Activated T-cell treated with anti-CD3 and anti-CD28 coated beads, Interleukin-2, amount 50 U/mL, for 4 hours (primary cell): ENCODE measurements at places on chromosomes 4 and X. TPM values are rescaled to one million over a fixed set of nuclear protein-coding genes. Genes with fewer than 3 reads are reported as not detected.

TMEM156 gene
- total RNA-seq: 5.3 TPM

SPANXA2 gene
- not detected for total RNA-seq

MAGED4 gene
- total RNA-seq: 1.2 TPM

MND1 gene
- 9.6 TPM for total RNA-seq

ARHGAP36 gene
- not detected for total RNA-seq

SLC7A11 gene
- 0.63 TPM for total RNA-seq

TMPRSS11A gene
- total RNA-seq: not detected

JAKMIP1 gene
- 3.3 TPM for total RNA-seq

DNA sequence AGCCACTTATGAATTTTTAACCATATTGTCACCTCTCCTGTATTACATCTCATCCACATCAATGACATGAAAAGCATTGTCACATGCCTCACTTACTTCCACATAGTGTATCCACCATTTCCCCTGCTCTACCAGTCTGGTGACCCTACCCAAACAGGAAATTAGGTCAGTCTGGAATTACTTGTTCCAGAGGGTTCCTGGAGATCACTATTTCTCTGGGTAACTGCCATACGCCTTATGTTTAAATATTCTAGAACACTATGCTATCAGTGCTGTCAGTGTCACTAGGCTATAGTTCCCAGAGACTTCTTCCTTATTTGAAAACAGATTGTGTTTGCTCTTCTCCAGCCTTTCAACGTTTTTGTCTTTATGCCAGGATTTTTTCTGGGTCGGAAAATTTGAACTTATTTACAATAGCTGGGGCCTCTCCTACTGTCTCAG, 15.0 kb downstream of the SRPX2 start:
- DNase-seq: no peak

DNA sequence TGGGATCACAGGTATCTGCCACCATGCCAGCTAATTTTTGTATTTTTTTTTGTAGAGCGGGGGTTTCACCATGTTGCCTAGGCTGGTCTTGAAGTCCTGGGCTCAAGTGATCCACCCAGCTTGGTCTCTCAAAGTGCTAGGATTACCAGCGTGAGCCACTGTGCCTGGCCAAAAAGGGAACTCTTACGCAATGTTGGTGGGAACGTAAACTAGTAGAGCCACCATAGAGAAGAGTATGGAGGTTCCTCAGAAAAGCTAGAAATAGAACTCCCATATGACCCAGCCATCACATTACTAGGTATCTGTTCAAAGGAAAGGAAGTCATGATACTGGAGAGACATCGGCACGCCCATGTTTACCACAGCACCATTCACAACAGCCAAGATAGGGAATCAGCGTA, 85.9 kb downstream of the PRKX start:
- no peak for DNase-seq

- DNase-seq: no peak
Measured at GRCh38 chr4:58761563-58761962, 1651.4 kb upstream of the IGFBP7 start.

GRCh38 chrX:30895370-30895769, 6.3 kb upstream of the TAB3 start:
- no peak for DNase-seq

DNA sequence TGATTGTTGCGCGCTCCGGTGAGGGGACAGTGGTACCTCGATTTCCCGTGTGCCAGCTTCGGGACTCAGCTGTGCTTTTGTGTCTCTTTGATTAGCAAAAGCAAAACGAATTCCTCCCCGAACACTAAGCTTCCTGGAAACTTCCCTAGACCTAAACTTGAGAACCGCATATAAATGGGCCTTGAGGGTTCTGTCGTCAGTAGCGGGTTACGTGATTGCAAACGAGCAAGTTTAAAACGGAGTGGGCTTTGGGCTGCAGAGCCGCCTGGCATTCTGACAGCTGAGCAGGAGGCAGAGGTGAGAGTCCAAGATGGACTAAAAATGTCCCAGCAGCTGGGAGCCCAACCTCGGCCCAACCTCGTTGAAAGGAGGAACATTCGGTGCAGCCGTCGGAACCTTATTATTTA, 1.2 kb upstream of the TAPT1 start:
- DNase-seq: peak; percentile 5

DNA sequence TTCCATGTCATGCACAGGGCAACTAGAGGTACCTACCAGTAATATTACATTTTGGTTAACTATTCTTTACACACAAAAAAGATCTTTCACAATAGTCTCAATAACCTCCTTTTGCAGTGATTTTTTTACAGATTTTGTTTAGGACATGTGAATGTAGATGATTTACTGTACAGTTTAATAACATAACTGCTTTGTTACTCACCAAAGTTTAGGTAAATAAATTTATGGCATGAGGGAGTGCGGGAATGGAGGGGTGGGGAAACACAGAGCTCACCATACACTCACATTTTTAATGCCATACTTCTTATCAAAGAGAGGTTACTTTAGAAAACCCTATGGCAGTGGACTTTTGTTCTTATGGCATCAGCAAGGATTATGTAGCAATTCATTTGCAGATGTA, 93.1 kb upstream of the TEX13A start:
- no peak for DNase-seq

DNA sequence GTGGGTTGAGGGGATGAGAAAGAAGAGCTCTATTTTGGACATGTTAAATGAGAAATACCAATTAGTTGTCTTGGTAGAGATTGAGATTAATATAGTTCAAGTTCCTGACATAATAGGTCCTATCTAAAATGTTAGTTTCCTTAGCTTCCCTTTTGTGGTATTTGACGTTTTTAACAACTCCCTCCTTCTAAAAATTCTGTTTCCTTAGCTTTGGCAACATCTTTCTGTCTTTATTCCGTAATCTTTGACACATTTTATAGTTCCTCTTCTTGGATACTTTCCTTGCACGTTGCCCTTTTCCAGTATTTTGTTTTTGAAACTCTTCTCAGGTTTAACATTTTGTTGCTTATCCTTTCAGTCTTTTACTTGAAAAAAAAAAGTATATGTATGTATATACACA, 36.9 kb downstream of the LAMTOR3 start:
- DNase-seq: no peak

DNA sequence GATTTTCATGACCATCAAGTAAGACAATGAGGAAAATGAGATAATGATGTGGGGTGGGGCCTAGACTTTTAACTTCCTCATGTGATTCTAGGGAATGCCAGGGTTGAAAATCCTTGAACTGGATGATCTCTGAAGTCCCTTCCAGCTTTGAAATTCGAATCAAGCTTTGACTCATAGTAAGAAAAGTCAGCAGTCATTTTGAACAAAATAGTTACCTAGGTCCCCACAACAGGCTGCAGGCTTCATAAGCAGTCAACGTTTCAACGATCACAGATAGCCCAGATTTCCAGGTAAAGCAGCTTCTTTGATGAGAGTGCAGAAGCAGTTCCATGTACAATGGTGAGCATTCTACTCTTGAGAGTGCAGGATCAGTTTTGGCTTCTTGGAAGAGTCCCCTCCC, 93.7 kb downstream of the GRIA3 start:
- DNase-seq: no peak

DNA sequence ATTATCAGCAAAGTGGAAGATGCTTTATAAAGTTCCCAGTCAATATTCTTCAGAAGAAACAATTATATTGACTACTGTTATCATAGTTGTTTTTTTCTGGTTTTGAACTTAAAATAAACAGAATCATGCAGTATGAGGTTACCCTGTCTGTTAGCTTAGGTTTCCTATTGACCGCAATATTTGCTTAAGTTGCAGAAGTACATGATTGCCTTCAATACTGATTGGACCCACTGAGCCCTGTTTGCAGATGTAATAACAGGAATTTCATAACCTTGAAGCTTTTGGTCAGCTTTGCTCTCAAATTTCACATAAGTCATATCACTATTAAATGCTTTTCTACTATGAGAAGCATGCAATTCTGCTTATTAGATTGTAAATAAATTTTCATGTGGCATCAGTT, 229.1 kb upstream of the FSTL5 start:
- no peak for DNase-seq

DNA sequence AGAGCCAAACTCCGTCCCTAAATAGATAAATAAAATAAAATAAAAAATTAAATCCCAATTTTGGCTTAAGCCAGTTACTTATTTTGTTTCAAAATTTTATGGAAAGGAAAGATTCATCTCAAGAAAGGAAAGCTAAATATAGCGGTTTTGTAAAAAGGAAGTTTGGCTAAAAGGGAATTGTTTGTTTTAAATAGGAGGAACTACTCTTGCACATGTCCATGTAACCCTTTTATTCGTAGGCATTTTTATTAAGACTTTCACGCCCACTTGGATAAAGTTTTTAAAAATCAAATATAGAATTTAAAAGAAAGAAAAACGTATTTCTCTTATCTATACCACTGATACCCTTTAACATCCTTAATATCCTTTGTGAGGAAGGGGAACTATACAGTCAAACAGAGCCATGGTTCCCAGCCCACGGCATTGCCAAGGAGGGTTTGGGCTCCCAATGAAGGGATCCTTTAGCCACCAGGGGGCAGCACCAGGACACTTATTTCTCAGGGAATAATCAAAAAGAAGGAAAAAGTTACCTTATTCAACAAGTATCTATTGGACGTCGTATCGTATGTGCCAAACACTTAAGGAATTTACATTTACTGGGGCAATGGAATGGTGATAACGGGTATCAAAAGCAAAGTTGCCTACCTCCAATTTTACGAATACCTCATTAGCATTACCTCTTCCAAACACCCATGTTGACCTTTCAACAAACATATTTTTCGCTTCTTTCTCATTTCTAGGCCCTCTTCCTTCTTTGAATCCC, 27.7 kb downstream of the CDKN2AIP start:
- DNase-seq: peak; percentile 86

GRCh38 chrX:78957049-78957767, 12.0 kb downstream of the P2RY10 start:
- DNase-seq: no peak

DNA sequence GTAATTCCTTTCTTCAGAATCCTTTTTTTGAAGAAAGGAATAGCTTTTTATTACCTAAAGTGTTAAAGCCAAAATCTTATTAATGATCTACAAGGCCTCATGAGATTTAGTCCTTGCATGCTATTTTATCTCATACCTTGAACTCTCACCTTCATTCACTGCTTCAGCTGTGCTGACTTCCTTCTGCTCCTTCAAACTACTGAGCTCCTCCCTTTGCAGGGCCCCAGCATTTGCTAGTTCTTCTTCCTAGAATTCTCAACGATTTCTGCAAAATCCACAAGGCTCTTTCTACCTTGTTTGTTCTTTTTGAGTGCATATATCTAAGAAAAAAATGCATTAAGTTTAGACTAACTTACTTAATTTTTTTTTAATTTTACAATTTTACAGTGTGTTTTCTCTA, 619.5 kb downstream of the EPHA5 start:
- DNase-seq: no peak

DNA sequence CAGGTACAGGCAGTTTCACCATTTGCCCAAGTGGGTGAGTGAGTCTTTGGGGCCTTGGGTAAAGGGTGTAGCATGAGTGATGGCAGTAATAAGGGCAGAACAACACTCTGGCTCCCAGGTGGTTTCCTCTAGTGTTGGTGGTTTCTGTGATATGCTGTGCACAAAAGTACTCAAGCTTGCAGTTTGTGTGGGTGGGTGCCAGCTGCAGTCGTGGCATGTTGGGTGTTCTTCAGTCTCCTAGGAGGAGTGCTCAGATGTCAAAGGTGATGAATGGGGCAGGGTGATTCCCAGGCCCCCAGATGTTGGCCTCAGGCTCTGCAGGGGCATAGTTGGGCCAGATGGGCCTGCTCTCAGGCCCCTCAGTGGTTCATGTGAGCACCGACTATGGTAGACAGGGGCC, 166.1 kb upstream of the KLF8 start:
- no peak for DNase-seq

DNA sequence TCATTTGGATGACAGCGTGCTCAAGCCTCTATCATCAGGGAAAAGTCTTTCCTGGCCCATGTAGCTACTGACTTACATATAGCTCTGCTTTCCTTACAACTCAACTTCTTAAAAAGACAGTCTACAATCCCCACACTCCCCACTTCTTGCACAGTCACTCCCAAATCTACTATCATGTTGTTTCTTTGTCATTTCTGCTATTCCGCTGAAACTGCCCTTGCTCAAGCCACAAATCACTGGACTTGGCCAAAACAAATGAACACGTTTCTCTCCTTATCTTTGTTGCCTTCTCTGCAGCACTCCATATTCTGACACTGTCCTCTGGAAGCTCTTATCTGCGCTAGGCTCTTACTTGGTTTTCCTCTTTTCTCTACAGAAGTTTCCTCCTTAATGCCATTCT, 28.2 kb downstream of the GPRIN3 start:
- DNase-seq: no peak

- no peak for DNase-seq
Measured at GRCh38 chr4:183765251-183765911, 106.3 kb downstream of the TRAPPC11 start.

- no peak for DNase-seq
Measured at GRCh38 chr4:108203377-108203776, 34.6 kb upstream of the LEF1 start.

DNA sequence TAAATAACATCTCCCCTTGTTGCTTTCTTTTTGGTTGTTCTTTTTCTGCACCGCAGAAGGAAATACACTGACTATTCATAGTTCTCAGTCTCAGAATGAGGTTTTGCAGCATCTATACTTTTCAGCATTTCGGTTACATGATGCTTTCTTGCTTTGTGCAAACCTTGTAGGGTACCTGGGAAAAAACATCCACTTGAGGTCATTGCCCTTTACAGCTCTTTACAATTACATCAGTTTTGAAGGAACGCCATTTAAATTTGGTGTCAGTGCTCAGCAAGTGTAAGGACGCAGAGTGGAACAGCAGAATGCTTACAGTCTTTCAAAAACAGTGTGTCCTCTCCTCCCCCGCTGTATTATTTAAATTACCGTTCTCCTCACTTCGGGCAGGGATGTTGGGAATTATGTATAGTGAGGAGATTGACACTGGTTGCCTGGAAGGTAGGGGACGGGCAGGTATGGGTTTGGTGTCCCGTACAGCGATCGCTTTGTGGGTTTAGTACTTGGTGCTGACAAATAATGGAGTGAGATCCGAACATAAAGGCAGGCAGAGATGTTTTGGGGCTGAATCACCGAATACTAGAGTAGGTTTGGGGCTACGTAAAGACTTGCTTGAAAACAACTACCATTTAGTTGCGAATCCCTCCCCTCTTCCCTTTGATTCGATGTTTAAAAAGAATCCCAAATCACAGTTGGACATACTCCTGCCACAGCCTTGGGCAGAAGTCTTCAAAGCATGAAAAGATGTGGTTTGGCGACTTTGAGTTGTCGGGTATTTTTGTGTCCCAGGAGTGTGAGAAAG, 2.0 kb upstream of the NKX3-2 start:
- DNase-seq: no peak

GRCh38 chrX:100976211-100976610, 6.7 kb downstream of the ARL13A start:
- no peak for DNase-seq

- DNase-seq: no peak
Measured at GRCh38 chrX:18757956-18758932, 50.8 kb downstream of the PPEF1 start.

DNA sequence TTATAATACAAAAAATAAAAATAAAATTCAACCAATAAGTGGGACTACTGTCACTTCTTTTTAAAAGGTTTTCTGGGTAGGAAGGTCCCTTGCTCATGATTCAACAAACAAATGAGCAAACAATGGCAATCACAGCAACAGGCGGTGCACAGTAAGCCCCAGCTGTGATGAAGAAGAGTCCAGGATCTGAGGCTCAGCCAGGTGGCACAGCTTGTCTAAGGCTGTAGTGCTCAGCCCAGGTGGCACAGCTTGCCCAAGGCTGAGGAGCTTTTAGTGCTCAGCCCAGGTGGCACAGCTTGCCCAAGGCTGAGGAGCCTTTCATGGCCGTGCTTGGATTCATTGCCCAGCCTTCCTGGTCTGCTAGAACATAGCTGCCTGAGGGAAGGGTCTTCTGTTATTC, 75.0 kb downstream of the ZFYVE28 start:
- DNase-seq: no peak
